Sigmoid colon (tissue), 7 donors: ENCODE measurements at places on chromosomes 3 and 15. TPM values are rescaled to one million over a fixed set of nuclear protein-coding genes. Genes with fewer than 3 reads are reported as not detected.

DNA sequence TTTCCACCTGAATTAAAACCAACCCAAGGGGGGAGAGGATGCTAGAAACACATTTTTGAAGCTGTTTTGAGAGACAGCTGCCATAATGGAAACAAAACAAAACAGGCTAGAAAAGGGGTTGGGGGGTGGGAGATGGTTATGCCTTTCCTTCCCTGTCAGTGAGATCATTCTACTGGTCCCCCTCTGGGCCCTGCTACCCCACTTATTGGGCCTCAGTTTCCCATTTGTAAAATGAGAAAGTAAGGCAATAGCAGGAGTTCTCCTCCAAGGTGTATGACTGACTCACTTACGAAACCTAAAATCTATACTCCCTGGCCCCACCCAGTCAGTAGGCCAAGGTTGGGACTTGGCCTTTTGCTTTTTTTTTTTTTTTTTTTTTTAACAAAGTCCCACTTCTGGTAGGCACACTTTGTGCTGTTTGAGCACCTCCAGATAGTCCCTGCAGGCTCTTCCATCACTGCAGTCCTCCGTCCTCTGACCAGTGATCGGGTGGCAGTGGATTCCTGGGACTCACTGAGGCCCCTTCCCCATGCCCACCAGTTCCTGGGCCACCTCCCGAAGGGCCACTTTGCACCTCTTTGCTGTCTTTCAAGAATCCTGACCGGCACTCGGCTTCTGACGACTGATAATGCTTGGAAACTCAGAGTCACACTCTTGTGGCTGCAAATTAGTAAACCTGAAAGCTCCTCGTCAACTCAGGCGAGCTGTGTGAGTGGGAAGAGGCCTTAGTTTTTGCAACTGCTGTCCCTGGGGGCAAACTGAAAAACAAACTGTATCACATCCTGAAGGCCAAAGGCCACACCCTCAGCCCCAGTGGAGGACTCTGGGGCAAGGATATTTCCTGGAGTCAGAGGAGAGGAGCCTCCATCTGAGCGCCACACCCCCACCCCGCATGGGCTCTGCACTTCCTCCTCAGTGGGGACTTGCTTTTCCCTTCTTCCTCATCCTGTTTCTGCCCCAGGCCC is 6.7 kb upstream of the PSTPIP1 start:
- DNase-seq = peak; percentile 80

GRCh38 chr3:178169421-178169820 is 366.8 kb upstream of the KCNMB2 start:
- no peak for DNase-seq

DNA sequence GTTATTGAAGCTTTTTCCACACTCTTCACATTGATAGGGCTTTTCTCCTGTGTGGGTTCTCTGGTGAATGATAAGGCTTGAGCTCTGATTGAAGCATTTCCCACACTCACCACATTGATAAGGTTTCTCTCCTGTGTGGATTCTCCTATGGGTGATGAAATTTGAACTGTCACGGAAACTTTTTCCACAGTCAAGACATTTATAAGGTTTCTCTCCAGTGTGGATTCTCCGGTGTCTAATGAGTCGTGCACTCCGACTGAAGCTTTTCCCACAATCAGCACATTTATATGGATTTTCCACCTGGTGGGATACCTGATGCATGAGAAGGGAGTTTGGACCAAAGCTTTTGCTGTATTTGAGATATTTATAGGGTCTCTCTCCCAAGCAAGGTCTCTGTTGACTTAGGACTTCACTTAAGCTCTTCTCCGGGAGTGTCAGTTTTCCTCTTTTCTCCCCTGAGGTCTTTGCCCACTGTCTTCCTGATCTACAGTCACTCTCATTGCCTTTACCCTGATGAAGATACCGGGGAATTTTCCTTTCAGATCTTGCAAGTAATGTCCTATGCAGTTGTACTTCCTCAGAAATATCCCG is 9.4 kb downstream of the ZSCAN29 start:
- no peak for DNase-seq

- no peak for DNase-seq
Measured at GRCh38 chr3:105662306-105662705, 206.5 kb downstream of the CBLB start.

DNA sequence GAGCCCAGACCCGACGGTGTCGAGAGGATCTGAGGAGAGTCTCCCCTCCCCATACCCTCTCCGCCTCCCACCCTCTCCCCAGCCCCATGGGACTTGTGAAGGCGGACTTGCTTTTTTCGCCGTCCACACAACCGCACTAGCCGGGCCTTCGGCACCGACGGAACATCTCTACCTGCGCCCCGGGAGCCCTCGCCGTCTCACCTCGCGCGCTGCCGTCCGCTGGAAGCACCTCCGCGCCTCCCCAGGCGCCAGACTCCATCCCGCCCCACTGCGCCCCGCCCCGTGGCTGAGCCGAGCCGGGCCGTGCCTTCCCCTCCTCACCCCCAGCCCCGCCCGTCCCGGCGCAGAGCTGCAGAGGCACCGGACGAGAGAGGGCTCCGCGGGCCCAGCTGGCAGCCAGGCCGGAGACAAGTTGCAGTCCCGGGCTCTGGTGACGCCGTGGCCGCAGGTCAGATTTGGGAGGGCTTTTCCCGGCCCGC is at the start of the genes DUOX1 and DUOXA1:
DUOX1 (plus strand) TSS at position 344 of the 479 bp plus-strand sequence. CDS start 1,973 bp downstream, outside the sequence.
DUOXA1 (minus strand) TSS at position 229 of the 479 bp plus-strand sequence. CDS start 6,865 bp downstream, outside the sequence.
- no peak for DNase-seq

DNA sequence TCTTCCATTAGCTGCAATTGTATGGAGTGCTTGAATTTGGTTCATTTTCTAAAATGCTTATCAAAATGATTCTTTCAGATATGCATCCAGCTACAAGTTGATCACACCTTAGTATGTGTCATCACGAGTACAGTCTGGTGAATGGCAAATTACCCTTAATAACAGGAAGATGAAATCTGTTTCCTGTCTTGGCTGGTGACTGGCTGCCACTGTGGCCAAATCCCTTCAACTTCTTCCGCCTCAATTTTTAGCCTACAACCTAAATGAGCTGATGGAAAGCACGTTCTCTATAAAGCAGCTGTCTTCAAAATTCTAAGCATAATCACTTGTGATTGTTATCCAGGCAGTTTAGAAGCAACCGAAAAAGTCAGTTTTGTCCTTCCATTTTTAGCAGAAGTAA is 387.1 kb upstream of the NECTIN3 start:
- no peak for DNase-seq

DNA sequence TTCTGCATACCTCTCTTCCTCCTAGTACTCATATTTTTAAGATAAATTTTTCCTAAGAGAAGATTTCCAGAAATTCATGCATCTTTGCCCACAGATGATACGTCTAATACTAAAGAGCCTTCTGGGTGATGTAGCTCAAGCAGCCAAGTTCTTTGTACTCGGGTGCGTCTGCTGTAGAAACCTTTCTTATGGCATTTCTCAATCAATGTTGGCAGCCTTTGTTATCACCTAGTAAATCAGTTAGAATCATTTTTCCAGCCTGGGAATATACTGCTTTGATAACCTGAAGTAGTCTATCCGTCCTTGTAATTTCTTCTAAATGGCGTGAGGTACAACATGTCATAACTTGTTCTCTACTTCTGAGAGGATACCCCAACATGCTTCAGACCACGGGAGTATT is 104.5 kb downstream of the GOLIM4 start:
- no peak for DNase-seq

DNA sequence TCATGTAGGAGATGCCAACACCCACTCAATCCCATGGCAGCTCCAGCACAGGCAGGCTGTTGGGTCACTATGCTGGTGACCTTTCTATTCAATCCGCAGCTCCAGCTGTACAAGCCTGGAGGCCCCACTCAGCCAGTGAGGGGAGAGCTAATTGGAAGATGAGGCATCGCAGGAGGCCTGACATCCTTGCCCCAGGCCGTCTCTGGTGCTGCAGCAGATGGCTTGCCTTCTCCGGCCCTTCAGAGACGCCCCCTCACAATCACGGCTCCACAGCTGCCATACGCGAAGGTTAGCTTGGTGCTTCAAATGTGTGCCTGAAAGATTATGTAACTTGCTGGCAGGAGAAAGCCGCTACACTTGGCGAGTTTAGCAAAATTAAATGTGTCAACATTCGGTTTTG is 104.2 kb upstream of the CLSTN2 start:
- no peak for DNase-seq

DNA sequence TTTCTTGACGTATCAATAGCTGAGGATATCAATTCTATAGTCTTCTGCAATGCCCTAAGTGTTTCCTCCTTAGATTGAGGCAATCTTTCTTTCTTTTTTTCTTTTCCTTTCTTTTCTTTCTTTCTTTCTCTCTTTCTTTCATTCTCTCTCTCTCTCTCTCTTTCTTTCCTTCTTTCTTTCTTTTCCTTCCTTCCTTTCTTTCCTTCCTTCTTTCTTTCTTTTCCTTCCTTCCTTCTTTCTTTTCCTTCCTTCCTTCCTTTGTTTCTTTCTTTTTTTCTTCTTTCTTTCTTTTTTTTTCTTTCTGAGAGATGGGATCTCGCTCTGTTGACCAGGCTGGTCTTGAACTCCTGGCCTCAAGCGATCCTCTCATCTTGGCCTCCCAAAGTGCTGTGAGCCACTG is 10.0 kb upstream of the DNAAF4 start:
- DNase-seq = no peak

GRCh38 chr3:189636048-189636447 is 4.9 kb downstream of the TP63 start:
- no peak for DNase-seq

GRCh38 chr15:71588746-71589145 is 221.6 kb upstream of the NR2E3 start:
- DNase-seq = no peak

- no peak for DNase-seq
Measured at GRCh38 chr3:148500881-148501280, 196.8 kb upstream of the AGTR1 start.

DNA sequence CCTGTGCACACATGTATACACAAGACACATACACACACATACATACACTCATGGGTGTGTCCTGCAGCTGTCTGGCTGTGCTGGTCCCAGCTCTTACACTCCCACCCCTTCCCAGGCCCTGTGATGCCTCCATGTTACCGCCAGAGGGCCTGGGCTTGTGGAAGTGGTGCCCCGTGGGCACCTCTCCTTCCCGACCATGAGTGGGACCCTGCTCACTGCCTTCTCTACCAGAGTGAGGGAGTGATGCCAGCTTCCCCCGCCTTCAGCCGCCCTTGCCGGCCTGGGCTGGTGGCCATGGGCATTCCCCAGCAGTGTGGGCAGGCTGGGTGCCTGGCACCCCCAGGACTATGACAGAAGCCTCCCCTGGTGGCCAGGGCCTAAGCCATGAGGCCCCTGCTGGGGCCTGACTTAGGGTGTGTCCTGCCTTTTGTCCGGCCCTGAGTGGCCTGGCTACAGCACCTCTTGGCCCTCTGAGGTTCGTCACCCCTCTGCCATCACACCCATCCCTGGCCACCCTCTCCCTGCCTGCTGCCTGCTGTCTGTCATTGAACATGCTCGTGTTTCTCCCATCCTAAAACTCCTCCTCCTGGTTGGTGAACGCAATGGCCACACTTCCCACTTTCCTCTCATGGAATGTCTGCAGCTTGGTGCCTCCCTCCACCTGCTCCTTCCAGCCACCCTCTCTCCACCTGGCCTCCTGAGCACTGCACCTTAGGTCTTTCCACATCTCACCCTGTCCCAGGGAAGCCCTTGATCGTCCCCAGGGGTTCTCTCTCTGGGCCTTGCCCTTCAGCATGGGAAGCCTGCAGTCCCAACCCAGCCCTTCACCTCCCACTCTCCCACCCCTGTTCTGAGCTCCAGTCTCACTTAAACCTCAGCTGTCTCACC is 14.6 kb downstream of the HDAC11 start:
- no peak for DNase-seq

DNA sequence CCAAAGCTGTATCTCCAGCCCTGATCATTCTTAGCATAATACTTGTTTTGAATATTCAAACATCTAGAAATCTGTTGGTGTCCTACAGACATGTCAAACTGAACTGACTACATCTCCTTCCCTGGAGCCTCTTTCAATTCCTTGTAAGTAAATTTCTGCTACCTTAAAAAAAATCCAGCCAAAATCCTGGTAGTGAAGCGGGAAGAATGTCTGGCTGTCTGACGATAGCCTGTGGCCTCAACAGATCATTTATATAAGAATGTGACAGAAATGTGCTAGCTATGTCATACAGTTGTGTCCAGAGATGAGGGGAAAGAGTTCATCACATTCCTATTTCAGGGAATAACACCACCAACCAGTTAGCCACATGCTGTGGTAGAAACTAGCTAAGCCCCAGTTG is 18.6 kb upstream of the TM6SF1 start:
- DNase-seq = no peak

- no peak for DNase-seq
Measured at GRCh38 chr3:133428552-133428951, 28.7 kb downstream of the BFSP2 start.

GRCh38 chr15:90465930-90466567 is 63.7 kb upstream of the CRTC3 start:
- no peak for DNase-seq

DNA sequence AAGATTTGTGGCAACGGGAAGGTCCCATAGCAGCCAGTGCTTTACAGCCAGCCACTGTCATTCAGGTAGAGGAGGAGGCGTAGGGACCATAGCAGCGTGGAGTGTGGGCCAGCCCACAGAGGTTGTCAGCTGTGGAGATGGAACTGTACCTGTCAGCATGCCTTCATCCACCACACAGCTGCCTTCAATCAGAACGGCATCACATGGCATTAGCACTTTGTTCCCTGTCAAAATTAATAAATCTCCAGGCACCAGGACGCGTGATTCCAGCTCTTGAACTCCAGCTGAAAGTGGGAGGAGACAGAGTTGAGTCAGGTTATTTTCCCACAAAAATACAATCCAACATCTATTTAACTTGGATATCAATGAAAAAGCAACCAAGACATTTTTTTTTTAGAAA is 84.0 kb downstream of the ATP13A4 start:
- no peak for DNase-seq

DNA sequence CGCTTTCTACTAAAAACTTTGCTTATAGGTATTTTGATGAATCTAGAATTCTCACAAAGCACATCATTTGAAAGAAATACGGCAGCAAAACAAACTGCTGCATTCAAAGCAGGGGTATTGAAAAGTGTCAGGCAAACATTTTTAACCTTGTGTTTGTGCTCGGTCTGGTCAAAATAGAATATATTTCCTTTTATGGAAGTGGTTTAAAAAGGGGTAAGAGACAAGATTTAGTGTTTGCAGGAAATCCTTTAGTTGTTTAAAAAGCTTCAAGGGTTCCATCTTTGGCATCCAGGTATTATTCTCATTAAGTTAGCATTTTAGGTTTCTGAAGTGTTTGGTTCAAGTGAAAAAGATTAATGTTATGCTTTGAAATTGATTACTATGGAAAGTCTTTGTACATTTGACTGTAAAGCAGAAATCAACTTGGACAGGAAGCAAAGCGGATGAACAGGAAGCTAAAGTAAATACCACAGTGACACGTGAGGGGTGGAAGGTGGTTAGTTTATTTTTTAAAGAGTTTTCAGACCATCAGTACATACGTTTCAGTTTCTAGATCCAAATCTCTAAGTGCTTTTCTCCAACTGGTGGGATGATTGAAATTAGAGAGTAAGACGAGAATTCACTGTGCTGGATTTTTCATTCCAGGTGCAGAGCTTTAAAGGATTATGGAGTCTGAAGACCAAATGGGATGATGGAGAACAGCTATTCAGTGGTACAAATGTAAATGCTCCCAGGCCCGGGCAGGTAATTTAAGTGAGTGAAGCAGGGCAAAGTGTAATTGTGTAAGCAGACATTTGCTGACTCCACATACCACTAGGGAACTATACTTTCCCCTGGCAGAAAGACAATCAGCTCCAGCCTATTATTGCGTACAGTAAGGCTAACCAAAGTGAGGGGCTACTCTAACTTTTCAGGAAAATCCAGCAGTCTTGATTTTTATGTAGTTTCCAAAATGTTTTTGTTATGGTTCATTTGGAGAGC is 341.8 kb upstream of the TBL1XR1 start:
- DNase-seq = no peak

Gene PCSK6
- total RNA-seq = 2.9 TPM

Gene SNX22
- total RNA-seq = 0.83 TPM

Gene PLSCR5
- not detected for total RNA-seq

Gene SLC22A14
- total RNA-seq = not detected

Gene LRRIQ4
- not detected for total RNA-seq

Gene DAZL
- total RNA-seq = not detected

Gene GOLGA8J
- total RNA-seq = 0.54 TPM
